ENCODE measurements at places on chromosomes 12 and 14.

DNA sequence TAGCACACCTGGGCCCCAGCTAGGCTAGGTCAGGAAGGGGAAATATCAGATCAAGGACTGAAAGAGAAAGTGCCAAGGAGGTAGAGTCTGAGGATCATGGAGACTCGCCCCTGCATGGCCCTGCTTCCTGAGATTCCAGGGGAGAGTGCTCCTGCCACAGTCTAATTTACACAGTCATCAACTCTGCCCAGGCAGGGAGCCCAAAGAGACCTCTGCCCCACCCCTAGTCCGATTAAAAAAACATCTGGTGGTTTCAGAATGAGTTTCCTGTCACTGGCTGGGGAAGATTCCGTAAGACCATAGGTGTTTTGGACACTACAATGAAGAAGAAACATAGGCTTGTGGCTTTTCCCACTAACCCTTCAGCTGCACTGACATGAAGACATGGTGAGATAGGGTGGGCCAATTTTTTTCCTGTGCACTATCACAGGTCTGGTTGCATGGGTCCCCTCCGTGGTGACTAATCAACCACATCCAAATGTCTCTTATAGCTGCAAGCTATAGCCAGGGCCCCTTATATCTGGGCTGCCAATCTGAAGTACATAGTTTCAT, 31.5 kb upstream of the GZMB start:
- peak; percentile 52 for DNase-seq

- DNase-seq, result no peak
Measured at GRCh38 chr12:15597125-15597830, 191.9 kb downstream of the EPS8 start.

GRCh38 chr14:103427485-103428443, 42.5 kb downstream of the MARK3 start:
- DNase-seq, result peak; percentile 26

- DNase-seq, result no peak
Measured at GRCh38 chr12:91327131-91327530, 144.5 kb upstream of the DCN start.

DNA sequence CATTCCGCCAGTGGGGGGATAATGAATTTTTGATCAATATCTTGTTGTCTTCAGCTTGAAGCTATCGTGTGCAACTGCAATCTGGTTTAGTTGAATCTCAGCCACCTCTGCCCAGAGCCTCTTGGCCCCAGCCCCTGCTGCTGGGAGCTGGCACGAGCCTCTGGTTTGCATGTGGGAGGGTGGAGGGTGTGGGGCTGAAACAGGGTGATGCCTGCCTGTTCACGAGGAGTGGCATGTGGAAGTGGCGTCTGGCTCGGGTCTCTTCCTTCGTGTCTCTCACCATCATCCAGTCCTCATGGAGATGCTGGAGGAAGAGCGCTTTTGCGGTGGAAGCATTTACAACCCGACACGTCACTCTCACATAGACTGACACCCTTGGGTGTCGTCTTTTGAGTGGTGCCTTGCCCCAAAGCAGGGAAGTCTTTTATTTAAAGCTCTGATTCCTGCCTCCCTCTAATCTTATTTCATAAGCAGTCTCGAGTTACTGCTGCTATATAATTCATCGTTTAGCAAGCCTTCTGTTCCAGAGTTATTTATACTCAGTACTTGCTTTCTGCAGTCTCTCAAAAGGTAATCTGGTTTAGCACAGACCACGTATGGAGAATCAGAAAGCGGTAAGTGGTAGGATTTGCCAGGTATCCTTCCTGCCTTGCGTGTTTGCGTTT, 64.5 kb downstream of the AACS start:
- DNase-seq, result no peak

DNA sequence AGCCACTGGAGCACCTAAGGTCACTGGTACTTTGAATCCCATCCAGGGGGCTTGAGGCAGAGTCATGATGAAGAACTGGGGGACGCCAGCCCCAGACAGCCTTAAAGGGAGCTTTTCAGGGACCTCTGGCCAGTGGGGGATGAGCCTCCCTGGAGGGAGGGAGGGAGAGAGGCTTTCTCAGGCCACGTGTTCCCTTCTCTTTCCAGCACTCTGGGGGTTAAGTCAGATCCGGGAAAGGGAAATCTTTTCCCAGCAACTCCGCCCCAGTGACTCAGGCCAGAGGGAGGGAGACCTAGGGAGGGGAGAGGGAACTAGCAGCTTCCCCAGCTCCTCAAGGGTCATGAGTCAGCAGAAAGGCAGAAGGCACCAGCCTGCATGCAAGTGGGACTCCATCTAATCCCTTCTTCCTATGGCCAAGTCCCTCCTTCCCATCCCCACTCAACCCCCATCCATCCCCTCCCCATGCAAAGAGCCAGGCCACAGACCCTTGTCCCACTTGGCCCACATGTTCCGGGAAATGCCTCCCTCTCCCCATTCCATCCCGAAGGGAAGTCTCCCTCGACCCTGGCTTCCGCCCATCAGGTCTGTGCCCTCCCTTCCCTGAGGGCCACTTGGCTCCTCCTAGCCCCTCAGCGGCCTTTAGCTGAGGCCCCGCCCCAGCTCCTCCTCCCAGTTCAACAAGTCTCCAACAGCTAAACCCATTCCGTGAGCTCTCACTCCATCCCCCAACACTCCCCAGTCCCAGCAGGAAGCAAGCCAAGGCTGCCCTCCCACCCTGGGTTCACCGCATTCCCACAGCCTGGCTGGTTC, 5.6 kb downstream of the TNFRSF1A start:
- DNase-seq, result peak; percentile 42

GRCh38 chr14:36087411-36087810, 89.1 kb downstream of the PTCSC3 start:
- DNase-seq, result no peak

DNA sequence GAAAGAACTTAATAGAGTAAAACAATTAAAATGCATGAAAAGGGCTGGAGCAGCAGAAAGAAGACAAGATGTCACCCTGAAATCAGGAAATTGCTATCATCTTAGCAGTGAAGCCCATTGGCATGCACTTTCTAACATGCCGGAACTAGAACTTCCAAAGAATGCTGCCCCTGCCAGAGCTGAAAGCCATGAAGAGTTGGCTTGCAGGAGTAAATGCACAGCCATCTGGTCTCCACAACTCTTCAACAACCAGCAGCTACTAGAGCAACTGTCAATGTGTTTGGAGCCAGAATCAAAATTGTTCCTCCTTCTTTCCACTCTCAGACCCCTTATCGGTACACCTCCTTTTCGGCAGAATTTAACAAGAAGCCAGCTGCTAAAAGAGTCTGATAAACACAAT, 414.1 kb downstream of the KCNH5 start:
- no peak for DNase-seq

DNA sequence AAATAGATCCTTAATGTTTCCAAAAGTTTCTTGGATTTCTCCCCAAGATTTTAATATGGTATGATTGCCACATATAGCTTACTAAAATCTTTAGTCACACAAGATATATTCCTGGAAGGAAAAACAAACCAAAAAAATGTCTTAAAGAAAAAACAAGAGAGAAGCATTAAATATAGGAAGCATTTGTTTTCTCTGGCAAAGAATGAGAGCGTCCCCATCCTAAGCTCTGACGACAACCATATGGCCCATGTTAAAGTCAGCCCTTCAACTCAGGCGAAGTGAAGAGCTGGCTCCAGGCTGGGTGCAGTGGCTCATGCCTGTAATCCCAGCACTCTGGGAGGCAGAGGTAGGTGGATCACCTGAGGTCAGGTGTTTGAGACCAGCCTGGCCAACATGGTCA, 35.6 kb downstream of the GCH1 start:
- no peak for DNase-seq

DNA sequence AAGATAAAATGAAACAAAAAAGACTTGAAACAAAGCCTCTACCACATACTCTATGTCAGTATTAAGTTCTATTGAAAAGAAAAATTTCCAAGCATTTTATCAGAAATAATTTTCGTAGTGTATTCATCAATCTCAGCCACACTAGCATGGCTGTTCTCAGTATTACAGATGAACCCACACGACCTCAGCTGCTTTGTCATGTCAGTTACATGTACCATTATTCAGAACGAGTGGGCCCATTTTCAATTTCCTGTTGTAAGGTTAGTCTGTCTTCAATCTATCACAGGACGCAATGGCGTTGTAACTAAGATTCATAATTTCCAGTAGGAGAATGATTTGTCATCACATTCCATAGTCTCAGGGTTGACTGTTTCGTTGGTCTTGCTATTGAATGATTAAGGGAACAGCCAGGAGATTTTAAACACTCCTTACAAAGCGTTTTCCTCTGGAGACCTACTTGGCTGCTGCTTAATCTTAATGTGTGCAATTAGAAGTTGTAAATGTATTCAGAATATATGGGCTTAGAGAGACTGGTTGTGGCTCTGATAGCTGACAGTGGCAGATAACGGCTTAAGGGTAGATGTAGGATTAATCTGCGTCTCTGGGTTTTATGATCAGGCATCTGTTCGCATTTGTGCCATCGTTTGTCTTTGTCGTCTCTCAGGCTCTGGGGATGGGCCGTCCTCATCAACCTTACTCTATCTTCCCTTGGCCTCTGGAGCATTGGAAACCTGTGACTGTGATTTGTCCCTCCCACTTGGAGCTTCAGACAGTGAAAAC, 65.4 kb downstream of the GLT1D1 start:
- DNase-seq, result no peak

GRCh38 chr14:42884100-42884499, 1277.4 kb downstream of the LRFN5 start:
- no peak for DNase-seq

DNA sequence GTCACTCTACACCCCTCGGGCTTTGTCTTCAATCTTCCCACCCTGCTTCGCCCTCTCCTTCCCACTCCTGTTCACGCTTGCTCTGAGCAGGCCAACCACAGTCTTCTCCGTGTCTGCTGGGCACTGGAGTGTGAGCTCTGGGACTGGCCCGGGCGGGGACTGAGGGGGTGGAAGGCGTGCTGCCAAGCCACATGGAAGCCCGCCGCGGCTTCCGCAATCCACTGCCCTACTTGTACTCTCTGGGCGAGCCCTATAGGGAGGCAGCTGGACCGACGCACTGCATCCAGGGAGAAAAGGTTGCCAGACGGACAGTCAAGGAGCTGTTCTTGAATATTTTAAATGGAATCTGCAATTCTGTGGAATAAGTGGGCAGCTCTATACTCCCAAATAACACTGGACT, 24.8 kb downstream of the GOLGA3 start:
- no peak for DNase-seq

- DNase-seq, result no peak
Measured at GRCh38 chr12:24425601-24425970, 476.1 kb upstream of the SOX5 start.

DNA sequence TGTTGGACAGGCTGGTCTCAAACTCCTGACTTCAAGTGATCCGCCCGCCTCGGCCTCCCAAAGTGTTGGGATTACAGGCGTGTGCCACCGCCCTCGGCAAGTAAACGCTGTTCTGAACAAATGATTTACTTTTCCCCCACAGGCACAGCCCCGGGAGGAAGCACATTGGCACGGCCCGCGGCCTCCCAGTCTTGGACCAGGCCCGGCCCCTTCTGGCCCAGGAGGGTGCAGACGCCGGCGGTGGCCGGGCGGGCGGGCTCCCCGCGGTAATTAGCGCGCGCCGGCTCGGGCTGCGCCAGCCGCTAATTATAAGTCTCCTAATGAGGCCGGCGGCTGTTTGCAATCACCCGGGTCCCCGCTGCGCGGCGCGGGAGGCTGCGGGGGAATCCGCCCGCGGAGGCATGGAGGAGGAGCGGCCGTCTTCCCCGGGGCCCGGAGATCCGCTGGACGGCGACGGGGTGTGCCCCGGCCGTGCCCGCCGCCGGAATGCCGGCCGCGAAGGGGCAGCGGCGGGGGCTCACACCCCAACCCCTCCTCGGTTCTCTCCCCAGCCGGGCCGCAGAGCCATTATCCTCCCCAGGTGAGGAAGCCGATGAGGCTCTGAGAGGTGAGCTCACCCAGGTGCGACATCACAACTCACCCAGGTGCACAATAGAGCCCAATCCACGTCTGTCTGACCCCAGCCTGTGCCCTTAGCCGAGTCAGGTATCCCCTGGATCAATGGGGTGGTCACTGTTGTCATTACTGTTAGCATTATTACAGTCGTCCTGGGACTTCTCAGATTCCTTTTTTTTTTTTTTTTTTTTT, 3.3 kb upstream of the POP5 start:
- DNase-seq, result peak; percentile 24

- DNase-seq, result no peak
Measured at GRCh38 chr12:119229205-119229604, 50.5 kb downstream of the HSPB8 start.

GRCh38 chr12:72586456-72586855, 314.3 kb downstream of the TRHDE start:
- DNase-seq, result no peak

DNA sequence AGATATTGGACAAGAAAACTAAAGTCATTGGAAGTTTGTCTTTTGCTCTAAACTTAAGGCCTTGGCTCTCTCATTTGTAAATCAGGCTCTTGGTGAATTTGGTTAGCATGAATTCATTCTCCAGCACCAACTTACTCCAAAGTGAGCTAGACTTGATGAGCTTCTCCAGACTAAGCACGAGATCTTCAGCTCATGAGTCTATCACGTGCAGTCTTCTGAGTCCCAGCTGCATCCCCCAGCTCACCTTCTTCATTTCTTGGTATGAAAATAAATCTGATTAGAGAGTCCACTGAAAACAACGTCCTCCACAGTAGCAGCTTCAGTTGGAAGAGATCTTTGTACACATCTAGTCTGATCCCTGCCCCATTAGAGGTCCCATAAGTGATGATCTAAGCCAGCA, 52.5 kb upstream of the DDX11 start:
- DNase-seq, result no peak

GRCh38 chr14:98278800-98279199, 993.2 kb downstream of the BCL11B start:
- no peak for DNase-seq
